ENCODE measurements at places on chromosomes 5 and 9.

DNA sequence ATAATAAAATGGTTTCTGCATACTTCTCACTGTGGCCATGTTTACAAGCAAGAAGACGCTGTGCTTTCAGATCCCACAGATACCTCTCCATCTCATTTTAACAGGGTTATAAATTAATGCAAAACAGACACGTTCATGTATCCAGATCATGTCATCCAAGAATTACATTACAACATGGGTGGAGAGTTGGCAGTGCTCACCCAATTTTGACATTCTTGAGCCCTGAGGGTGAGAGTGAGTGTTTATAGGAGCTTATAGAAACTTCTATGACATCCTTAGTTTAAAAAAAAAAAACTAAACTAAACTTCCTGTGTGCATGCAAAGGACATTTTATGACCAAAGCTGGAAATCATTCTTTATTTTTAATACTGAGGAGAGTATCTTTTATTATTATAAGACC is 9.1 kb downstream of the PRKACG start:
- DNase-seq: no peak

GRCh38 chr9:97548379-97548778 is 46.9 kb downstream of the TMOD1 start:
- no peak for DNase-seq

GRCh38 chr9:21205204-21205603 is 1.7 kb downstream of the IFNA10 start:
- no peak for DNase-seq

DNA sequence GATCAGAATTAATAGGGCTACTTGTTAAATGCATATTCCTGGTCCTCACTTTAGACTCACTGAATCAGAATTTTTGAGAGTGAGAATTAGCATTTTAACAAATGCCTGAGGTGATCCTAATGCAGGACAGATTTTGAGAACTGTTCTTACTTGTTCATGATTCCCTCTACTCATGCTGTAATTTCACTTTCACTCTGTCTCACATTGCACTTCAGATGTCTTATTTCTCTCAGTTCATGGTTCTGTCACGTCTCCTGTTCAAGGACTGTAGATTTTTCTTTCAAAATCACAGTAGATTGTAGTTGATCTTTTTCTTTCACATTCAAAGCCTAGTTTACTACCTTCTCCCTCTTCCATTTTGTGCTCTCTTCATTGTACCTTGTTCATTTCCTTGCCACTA is 54.3 kb downstream of the ADGRV1 start:
- DNase-seq: no peak
